ENCODE measurements at places on chromosomes 11 and 22.

DNA sequence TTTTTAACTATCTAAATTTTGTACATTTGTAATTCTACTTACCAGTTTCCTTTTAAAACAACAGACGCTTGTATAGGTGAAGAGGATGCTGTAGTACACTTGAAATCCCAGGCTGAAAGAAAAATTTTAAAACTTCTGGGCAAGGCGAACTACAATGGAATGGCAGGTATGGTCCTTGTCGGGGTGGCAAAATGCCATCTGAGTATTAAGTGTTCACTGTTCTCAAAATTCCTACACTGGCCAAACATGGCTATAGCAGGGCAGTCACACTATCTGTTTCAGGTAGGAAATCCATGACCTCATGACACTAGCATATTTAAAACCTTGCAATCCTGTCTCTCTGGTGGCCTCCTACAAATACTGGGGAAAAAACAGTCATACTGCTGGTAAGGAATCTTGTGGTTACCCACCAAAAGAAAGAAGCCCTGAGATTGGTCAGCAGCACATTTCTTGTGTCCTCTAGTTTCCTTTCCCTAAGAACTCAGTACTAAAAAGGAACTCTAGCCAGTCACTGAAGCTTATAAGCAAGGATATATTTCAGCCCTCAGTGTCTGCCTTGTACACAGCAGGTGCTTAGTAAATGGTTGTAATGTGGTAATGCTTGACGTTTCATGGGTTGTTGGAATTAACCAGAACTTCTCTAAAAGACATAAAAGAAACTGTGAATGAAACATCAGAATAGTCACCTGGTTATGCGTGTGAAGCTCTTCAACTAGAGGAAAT lies 5.2 kb upstream of the ZC3H12C start:
- DNase-seq, result peak; percentile 59

- DNase-seq, result no peak
Observed at GRCh38 chr11:109654091-109654490, 232.1 kb downstream of the C11orf87 start.

DNA sequence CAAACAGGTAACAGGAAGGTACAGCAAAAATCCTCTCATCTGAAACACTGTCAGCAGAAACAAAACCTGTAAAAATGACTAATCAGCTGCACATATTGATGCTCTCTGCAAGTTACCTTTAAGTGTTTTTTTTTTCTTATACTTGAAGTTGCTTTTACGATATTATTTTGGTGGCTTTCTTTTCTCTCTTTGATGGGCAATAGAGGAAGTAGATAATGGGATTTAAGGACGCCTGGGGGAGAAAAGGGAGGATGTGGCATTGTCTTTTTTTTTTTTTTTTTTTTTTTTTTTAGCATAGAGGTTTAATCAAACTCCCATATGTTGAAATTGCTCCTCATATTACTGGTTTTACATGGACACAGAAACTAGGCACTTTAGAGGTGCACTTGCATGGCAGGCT lies 11.4 kb upstream of the ADSL start:
- no peak for DNase-seq

- peak; percentile 56 for DNase-seq
Observed at GRCh38 chr22:40621309-40622151, 15.0 kb downstream of the MRTFA start.

- DNase-seq, result no peak
Observed at GRCh38 chr22:30191040-30191701, 55.4 kb downstream of the LIF start.

- DNase-seq, result no peak
Observed at GRCh38 chr11:64428693-64429092, 69.7 kb downstream of the RPS6KA4 start.

- peak; percentile 48 for DNase-seq
Observed at GRCh38 chr11:2459016-2459725, 14.4 kb downstream of the KCNQ1 start.

- no peak for DNase-seq
Observed at GRCh38 chr22:49948958-49949913, 11.3 kb upstream of the PIM3 start.

DNA sequence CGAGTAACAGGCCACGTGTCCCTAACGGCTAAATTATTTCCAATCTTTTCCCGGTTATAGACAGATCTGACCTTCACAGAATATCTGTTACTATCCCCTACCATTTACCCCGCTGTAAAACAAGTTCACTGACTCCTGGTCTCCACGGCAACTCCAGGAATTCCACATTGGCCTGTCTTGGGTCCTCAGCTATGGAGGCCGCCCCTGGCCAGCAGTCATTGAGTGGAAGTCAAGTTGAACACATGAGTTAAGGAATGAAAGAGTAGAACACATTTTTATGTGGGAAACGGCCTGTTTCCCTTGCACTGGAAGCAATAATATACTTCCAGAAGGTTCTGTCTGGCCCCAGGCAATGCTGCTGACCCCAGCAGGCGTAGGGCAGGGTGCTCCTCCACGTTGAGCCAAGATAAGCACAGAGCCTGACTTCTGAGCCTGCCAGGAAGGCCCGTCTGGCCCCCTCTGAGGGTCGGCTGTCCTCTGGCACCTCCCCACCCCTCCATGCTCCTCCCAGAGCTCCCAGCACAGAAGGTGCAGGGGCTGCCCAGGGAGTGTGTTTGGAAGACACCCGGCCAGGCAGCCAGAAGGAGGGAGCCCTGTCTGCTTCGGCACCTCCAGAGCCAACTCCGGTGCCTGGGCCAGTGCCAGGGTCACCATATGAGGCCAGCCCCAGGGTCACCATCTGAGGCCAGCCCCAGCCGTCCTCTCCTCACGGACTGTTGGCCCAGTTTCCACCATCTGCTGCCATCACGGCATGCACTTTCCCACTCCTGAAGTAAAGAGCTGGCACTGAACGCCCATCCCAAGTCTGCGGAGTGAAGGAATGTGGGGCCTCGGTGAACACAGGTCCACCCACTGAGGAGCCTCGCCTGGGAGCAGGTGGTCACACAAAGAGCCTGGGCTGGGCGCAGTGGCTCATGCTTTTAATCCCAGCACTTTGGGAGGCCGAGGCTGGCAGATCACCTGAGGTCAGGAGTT lies 813.2 kb downstream of the BRD1 start:
- DNase-seq, result no peak

DNA sequence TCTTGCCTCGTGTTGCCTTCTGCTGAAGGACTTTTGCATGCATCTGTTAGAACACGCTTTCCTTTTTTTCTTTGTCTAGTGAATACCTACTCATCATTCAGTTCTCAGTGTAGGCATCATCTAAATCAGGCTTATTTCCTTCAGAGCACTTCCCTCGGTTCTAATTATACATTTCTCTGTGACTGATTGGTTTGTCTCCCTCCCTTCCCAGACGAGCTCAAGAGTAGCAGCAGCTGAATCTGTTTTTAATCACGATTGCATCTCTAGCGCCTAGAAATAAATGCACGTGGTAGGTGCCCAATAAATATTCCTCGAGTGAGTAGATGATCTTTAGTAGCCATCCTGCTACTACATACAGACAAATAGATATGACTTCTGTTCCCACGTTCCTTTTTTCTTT lies 6.3 kb downstream of the CEP164 start:
- DNase-seq, result no peak

GRCh38 chr11:32819187-32819586 lies 10.5 kb upstream of the PRRG4 start:
- DNase-seq, result no peak

GRCh38 chr11:111797145-111797581 lies 31.0 kb upstream of the PPP2R1B start:
- DNase-seq, result peak; percentile 93

- DNase-seq, result peak; percentile 74
Observed at GRCh38 chr11:118290923-118291322, 13.6 kb upstream of the CD3E start.

DNA sequence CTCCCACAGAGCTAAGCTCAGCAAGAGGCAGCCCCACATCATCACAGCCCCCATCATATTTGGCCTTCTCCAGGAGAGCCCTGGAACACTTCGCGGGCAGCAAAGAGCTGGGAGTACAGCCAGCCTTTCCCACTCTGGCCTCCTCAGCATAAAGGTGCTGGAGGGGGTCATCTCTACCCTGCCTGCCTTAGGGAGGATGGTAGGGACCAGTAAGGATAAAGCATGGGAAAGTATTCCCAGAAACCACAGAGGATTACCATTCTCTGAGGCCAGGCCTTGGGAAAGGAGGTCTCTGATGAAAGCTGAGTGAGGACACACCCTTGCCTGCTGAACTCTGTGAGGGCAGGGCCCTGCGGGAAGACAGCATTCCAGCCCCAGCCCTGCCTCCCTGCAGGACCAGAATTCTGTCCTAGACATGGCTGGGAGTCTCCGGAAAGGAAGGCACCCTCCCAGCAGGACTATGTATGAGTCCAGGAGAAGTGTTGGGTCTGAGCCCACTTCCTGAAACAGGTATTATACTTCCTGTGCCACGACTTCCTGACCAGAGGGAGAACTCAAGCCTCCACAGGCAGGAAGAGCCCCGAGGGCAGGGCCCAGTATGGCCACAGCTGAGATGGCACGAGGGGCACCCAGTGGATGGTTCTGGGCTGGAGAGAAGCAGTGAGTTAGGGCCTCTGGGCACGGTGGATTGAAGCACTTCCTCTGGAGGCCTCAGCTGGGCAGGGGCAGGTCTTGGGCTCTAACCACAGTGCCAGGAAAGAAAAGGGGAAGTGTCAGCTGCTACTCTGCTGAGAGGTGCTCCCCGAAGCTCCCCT lies 12.9 kb upstream of the CASTOR1 start:
- peak; percentile 89 for DNase-seq

GRCh38 chr11:69860796-69861445 lies 41.7 kb upstream of the FGF3 start:
- DNase-seq, result no peak

GRCh38 chr22:44577391-44578109 lies 79.5 kb upstream of the RTL6 start:
- DNase-seq, result no peak

DNA sequence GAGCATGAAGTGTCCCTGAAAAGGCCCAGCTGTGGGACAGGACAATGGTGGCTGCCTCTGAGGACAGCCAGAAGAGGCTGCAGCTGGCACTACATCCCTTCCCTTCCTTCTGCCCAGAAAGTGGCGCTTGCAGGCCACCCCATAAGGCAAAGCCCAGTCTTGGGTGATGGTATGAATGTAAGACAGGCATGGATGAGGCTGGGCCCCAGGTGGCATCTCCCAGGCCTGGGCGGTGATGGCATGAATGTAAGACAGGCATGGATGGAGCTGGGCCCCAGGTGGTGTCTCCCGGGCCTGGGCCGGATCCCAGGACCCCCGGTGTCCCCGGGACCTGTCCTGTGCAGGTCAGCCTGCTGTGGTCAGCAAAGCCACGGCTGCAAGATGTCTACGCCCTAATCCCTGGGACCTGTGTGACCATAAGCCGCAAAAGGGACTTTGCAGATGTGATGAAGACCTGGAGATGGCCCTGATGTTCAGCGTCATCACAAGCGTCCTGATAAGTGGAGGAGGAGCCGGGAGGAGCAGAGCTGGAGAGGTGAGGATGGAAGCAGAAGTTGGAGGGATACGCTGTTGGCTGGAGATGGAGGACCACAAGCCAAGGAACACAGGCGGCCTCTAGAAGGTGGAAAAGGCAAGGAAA lies 181.1 kb downstream of the CTTN start:
- no peak for DNase-seq

DNA sequence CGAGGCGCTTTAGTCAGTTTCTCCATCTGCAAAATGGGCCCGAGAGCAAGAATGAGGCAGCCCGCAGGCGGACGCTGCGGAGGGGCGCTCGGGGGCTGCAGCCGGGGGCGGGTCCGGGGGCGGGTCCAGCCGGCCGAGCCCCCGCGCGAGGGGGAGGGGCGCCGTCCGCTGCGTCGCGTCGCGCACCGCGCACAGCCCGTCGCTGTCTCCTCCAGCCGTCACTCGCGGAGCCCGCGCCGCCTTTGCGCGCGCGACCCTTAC lies 282 bp downstream of the PC start:
- DNase-seq, result no peak

- DNase-seq, result no peak
Observed at GRCh38 chr22:32650553-32651345, 150.8 kb upstream of the TIMP3 start.

DNA sequence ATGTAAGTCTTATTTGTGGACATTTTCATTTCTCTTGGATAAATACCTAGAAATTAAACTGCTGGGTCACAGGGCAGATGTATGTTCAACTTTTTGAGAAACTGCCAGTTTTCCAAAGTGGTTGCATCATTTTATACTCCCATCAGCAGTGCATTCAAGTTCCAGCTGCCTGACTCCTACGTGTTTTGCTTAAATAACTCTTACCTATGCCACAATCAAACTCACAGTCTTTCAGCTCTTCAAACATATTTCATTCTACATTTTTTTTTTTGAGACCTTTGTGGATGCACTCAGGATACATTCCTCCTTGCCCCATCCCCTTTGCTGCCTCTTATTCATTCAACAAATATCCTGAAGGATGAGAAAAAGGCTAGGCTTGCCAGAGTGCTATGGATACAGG lies 9.2 kb downstream of the TCF20 start:
- DNase-seq, result no peak

GRCh38 chr11:75351791-75352587 lies 528 bp upstream of the ARRB1 start:
- peak; percentile 95 for DNase-seq

GRCh38 chr11:76241243-76242000 lies 35.1 kb upstream of the WNT11 start:
- no peak for DNase-seq

- peak; percentile 60 for DNase-seq
Observed at GRCh38 chr22:33209930-33210784, 152.0 kb upstream of the SYN3 start.

DNA sequence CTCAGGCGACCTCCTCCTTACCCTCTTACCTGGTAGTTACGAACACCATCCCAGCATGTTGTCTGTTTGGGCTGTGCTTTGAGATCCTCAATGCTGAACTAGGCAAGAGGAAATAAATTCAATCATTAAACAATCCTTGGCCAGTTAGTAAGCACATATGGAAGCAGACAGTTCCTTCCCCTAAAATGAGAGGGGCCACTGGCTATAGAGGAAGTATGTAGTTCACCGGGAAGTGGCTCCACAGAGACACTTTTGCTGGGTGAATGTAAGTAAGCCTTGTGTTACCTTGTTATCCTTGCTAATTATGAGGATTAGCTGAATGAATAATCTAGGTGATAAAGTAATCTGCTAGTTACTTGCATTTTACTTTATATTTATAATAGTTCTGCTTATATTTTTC lies 2.9 kb downstream of the THYN1 start:
- DNase-seq, result peak; percentile 57

DNA sequence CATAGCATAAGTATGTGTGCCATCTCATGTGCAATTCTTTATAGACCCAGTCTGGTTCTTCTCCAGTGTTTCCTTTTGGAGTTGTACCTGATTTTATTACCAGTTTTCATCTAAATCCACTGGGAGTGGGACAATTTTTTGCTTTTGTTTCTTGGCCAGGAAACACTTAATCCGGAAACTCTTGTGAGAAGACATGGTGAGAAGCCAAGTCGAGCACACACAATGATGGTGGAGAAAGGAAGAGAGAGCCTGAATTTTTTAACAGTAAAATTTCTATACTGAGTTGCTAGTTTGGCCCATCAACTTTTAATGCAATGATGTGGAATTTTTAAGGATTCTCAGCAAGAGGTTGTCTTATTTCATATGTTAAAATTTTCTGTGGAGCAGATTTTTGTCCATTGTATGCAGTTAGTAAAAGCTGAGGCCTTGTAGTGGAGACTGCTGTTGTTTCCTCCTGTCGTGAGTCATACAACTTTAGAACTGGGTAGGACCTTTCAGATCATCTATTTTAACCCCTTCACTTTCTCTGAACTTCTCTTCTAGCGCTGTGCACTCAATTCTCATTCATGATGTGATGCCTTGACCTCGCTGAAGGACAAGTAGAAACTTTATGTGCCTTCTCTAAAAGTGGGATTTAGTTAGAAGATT lies 17.1 kb downstream of the FAR1 start:
- no peak for DNase-seq

GRCh38 chr11:117198613-117199012 lies 557 bp upstream of the TAGLN start:
- no peak for DNase-seq

GRCh38 chr22:45581549-45582080 lies 78.9 kb downstream of the FBLN1 start:
- no peak for DNase-seq
